ENCODE measurements at places on chromosomes 1 and 21. TPM values are rescaled to one million over a fixed set of nuclear protein-coding genes. Genes with fewer than 3 reads are reported as not detected.

The LCE3E gene
- polyA plus RNA-seq = not detected

DNA sequence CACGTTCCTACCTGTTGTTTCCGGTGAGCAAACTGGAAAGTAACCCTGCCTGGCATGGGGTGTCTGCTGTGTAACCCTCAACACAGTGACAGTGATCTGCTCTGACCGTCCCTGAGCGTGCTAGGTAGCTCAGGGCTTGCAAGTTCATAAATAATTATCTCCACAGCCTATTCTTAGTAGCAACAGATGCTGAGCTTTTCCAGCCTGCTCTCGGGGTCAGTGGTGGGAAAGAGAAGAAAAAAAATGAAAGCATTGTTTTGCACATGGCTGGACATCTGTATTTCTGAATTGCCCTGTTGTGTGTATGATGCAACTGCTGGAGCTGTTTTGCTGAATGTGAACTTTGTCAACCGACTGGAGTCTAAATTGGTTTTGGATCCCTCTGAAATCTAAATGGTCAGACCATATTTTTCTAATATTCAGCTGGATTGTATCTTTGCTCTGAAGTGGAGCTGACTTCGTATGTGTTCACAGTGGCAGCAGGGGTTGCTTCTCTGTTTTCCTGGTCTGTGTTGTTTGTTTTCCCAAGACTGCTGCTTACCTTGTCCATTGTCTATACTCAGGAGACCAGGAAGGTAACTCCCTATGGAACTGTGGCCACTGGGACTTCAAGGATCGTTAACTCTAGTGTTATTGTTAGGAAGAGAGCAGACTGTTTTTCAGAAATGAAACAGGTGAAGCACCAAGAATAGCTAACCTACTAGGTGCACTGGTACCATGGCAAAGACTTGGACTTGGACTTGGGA is 27.0 kb downstream of the TGFB2 start:
- no peak for DNase-seq

DNA sequence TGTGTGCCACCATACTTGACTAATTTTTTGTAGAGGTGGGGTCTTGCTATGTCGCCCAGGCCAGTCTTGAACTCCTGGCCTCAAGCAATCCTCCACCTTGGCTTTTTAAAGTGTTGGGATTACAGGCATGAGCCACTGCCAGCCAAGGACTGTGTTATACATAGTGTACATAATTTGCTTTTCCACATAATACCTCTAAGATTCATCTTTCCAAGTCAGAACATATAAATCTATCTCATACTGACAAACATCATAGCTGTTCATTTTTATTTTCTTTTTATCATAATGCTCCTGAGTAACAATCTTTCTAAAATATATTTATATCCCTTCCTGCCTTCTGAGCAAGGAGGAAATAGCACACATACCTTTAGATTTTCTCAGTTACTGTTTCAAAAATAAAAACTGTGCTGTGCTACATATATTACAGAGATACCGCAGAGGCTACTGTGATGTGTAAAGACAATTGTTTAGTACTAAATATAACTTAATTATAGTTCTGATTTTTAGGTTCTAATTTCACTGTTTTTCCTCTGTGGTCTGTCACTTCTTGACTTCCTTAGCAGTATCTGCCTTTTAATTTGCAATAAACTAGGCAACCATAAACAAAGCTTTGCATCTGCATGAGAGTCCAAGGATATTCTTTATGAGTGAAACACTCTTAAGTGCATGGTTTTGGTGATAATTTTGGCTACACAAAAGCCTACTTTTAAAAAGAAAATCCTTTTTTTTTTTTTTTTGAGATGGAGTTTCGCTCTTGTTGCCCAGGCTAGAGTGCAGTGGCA is 59.3 kb downstream of the EYA3 start:
- DNase-seq = no peak

DNA sequence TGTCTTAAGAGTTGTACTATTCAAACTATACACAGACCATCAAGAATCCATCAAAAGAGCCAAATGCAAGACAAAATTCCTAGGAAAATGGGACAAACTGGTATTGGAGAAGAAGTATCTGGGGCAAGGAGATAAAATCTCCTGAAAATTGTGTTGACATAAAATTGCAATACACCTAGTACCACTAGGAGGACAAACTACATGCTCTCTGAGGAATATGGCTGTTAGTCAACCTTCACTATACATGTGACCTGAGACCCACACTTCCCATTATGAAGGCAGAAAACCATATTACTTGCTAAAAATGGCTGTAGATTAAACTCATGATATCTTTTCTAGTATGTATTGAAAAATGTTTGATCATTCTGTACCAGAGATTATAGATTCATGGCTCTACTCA is 30.0 kb downstream of the IRF2BP2 start:
- DNase-seq = no peak

Measured in psoas muscle (tissue), 8 donors.